CD8-positive, alpha-beta memory T cell (primary cell): ENCODE measurements at places on chromosomes 1 and 21.

GRCh38 chr21:28018741-28019669 lies 973.7 kb downstream of the LTN1 start:
- H3K27ac ChIP-seq: no peak overlapping the region
- H3K27me3 ChIP-seq: no peaks in the 10 kb centered on the region
- H3K4me1 ChIP-seq: no peaks in the 10 kb centered on the region

GRCh38 chr1:98296681-98297080 lies 364.8 kb upstream of the SNX7 start:
- DNase-seq: no peak
- H3K4me3 ChIP-seq: no peak overlapping the region
- no peak overlapping the region for H3K27ac ChIP-seq
- no peaks in the 10 kb centered on the region for H3K4me1 ChIP-seq
- H3K36me3 ChIP-seq: no peaks in the 10 kb centered on the region
- no peaks in the 10 kb centered on the region for H3K27me3 ChIP-seq

- H3K27ac ChIP-seq: no peak overlapping the region
- H3K36me3 ChIP-seq: no peaks in the 10 kb centered on the region
- no peak for DNase-seq
- peaks cover 6% of the 10 kb centered on the region for H3K27me3 ChIP-seq
- H3K4me3 ChIP-seq: no peak overlapping the region
- no peaks in the 10 kb centered on the region for H3K4me1 ChIP-seq
These were observed 1.5 kb downstream of the LDLRAD2 start for GRCh38 chr1:21813542-21813941.

- H3K27me3 ChIP-seq: peaks cover 13% of the 10 kb centered on the region
- H3K4me3 ChIP-seq: no peak overlapping the region
These were observed 48.9 kb upstream of the TADA1 start for GRCh38 chr1:166924823-166925541.

DNA sequence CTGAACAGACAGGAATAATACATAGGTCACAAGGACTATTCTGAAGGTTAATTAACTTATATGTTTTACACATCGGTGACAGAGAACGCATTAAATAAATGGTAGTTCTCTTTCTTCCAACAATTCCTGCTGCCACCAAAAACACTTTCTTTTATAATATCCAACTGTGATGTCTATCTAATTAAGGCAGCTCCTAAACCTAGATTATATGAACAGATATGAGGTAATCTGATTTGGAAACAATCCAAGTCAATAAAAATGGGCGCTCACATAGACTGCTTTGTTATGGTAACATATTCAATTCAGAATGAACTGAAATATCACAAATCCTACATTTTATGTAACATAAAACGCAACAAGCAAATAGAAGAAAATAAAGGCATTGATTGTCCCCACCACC lies 16.0 kb downstream of the CYYR1 start:
- no peak overlapping the region for H3K4me3 ChIP-seq
- DNase-seq: no peak
- no peaks in the 10 kb centered on the region for H3K36me3 ChIP-seq
- no peak overlapping the region for H3K27ac ChIP-seq

DNA sequence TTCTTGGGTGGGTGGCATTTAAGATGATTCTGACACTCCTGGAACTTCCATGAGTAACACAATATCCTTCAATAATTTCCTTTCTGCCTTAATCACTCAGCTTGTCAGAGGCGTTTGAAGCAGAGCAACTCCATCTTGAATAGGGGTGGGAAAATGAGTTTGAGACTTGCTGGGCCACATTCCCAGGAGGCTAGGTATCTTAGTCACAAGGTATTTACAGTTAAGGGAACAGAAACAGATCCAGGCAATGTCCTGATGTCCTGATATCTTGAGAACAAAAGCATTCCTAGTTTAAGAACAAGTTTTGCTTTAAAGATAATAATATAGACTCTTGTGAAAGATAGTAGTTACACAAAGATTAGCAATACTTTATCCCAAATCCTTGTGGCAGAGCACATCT lies 76.6 kb upstream of the KIAA0040 start:
- H3K27me3 ChIP-seq: no peaks in the 10 kb centered on the region
- H3K36me3 ChIP-seq: no peaks in the 10 kb centered on the region
- H3K27ac ChIP-seq: no peak overlapping the region
- DNase-seq: no peak

DNA sequence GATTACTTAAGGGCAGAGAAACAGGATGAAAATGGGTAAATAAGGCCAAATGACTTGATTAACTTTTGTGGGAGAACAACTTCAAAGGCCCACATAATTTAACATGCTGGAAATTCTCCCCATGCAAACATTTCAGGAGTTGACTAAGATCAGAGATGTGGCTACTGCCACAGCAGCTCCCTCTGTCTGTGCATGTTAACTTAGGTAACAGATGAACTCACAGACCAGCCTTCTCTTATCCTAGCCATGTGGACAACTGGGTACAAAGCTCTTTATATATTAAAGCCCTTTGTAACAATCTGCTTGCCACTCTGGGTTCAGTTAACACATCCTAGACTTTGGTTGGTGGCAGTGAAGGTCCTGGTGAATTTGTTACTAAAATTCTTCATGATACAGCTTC lies 33.2 kb downstream of the BEND5 start:
- no peak overlapping the region for H3K4me3 ChIP-seq
- no peak overlapping the region for H3K27ac ChIP-seq
- no peaks in the 10 kb centered on the region for H3K36me3 ChIP-seq
- H3K4me1 ChIP-seq: no peaks in the 10 kb centered on the region

DNA sequence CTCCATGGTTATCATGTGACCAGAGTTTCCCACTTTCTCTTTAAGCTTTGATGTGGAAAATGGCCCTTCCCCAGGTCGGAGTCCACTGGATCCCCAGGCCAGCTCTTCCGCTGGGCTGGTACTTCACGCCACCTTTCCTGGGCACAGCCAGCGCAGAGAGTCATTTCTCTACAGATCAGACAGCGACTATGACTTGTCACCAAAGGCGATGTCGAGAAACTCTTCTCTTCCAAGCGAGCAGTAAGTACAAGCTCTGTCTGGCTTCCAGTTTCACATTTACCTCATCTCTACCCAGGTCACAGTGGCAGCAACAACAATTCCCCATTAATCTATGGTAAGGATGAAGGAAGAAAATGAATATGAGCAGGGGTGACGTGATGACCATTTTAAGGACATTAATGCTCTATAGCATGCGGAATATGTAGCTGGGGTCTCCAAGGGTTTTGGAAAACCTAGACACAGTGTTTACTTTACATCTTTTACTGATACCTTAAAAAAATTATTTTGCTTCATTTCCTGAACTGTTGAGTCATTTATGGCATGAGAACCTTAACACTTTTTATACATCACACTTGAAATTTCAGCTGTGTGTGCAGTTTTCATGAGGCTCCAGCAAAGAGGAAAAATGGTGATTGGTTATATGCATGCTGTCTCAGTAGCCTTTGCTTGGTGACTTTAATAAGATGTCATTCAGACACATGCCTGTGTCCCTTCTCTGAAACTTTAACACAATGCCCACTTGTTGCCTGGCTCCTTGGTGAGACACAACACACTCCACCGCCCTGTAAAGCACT lies 286.3 kb upstream of the SGIP1 start:
- peak overlapping the region; percentile 61 for H3K27ac ChIP-seq
- DNase-seq: no peak
- no peaks in the 10 kb centered on the region for H3K27me3 ChIP-seq
- H3K4me3 ChIP-seq: peak overlapping the region; percentile 21
- H3K4me1 ChIP-seq: peaks cover 26% of the 10 kb centered on the region
- no peaks in the 10 kb centered on the region for H3K36me3 ChIP-seq

DNA sequence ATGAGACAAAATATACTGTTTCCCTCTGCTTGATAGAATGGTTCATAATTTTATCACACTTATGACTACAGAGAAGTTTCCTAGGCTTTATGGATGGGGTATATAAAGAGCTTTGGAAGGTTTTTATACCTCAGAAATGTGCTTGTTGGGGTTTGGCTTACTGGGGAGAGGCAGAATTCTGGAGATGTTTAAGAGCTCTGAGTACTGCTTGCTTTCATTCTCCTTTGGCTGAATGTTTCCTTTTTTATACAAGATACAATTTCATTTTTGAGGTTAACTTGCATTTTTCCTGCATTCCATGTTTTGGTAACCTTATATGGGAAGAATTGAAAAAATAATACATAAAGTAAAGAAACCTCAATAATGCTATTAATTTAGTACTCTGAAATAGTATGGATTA lies 157.7 kb upstream of the COL11A1 start:
- no peaks in the 10 kb centered on the region for H3K4me1 ChIP-seq
- no peaks in the 10 kb centered on the region for H3K27me3 ChIP-seq
- no peak overlapping the region for H3K27ac ChIP-seq
- no peak overlapping the region for H3K4me3 ChIP-seq
- DNase-seq: no peak

DNA sequence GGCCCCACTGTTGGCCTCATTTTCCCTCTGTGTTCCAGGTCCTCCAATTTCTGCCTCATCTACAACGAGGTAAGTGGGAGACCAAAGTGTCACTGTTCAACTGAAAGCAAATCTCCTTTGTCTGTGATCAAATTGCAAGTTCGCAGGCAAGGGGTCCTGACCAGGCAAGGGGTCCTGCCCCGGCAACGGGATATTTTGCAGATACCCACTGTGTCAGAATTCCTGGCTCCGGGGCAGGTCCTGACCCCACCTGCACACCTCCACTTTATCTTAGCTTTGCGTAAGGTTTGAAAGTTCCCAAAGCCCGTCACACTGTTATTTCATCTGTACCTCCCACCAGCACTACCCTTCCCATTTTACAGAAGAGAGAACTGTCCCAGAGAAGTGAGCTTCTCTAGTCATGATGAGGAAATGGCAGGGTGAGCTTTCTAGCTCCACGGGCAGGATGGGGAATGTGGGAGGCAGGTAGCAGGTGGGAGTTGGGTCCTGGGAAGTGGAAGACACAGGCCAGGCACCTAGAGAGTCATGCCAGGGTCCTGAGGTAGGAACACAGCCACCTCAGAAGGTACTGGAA lies 32.0 kb upstream of the CSF1 start:
- H3K36me3 ChIP-seq: no peaks in the 10 kb centered on the region
- DNase-seq: no peak
- H3K4me1 ChIP-seq: no peaks in the 10 kb centered on the region

DNA sequence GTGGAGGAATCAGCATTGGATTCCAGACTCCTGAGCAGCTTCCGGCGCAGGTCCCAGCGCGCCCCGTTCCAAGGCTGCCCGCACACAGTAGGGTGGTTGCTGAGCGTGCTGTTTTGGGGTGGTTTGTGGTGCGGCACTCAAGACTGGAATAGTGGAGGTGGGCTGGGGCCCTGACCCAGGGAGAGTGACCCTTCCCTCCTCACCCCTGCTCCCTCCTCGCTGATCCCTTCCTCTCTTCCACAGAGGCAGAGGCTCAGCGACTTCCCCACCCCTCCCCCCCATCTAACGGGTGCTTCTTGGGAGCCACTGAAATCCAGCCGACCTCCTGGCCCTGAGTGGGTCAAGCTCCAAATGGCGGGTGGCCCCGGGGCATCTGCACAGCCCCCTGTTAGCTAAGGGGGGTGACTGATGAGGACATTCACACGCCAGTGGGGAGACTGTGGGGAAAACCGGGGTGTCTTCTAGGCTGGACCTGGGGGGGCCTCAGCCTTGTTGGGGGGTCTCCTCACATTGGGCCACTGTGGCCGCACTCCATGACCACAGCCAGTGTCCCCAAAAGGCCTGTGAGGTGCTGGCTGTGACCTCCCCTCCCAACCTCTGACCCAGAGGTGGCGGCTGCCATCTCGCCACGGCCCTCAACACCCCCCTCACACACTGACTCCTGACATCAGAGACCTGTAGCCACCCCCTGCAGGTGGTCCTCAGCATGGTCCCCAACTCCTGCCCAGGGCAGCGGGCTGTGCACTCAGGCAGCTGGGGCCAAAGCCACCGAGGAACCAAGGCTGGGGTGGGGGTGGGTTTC lies 3.9 kb upstream of the HES4 start:
- H3K4me3 ChIP-seq: no peak overlapping the region
- peaks cover 43% of the 10 kb centered on the region for H3K27me3 ChIP-seq
- DNase-seq: no peak
- H3K36me3 ChIP-seq: no peaks in the 10 kb centered on the region
- no peak overlapping the region for H3K27ac ChIP-seq
- peaks cover 20% of the 10 kb centered on the region for H3K4me1 ChIP-seq

GRCh38 chr1:227006226-227006796 lies 66.2 kb downstream of the COQ8A start:
- no peak overlapping the region for H3K27ac ChIP-seq
- no peak overlapping the region for H3K4me3 ChIP-seq
- H3K36me3 ChIP-seq: no peaks in the 10 kb centered on the region
- H3K27me3 ChIP-seq: no peaks in the 10 kb centered on the region
- no peak for DNase-seq
- no peaks in the 10 kb centered on the region for H3K4me1 ChIP-seq

GRCh38 chr1:20681999-20682398 lies 20.8 kb upstream of the DDOST start:
- no peak overlapping the region for H3K27ac ChIP-seq
- H3K4me3 ChIP-seq: no peak overlapping the region
- H3K27me3 ChIP-seq: no peaks in the 10 kb centered on the region
- DNase-seq: no peak
- H3K36me3 ChIP-seq: no peaks in the 10 kb centered on the region
- H3K4me1 ChIP-seq: no peaks in the 10 kb centered on the region

- no peaks in the 10 kb centered on the region for H3K27me3 ChIP-seq
- no peak overlapping the region for H3K27ac ChIP-seq
- H3K4me3 ChIP-seq: no peak overlapping the region
These were observed 85.1 kb downstream of the VAV3 start for GRCh38 chr1:107879927-107880326.

DNA sequence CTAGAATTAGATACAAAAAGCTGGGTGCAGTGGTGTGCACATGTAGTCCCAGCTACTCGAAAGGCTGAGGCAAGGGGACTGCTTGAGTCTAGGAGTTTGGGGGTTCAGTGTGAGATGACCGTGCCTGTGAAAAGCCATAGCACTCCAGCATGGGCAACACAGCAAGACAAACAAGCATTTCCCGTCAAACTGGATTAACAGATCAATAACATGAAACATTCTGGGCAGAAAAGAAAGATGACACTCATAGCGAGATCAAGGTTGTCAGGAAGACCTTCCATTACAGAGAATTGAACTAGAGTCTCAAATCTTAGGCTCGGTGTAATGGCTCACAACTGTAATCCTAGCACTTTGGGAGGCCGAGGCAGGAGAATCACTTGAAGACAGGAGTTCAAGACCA lies 14.0 kb downstream of the TFB2M start:
- H3K36me3 ChIP-seq: peaks cover 20% of the 10 kb centered on the region
- H3K4me1 ChIP-seq: no peaks in the 10 kb centered on the region
- no peaks in the 10 kb centered on the region for H3K27me3 ChIP-seq
- no peak for DNase-seq
- no peak overlapping the region for H3K27ac ChIP-seq
